ENCODE measurements at places on chromosomes 4 and X.
A peak's percentile ranks its signal among the peaks of the same experiment; 100 is the strongest.

DNA sequence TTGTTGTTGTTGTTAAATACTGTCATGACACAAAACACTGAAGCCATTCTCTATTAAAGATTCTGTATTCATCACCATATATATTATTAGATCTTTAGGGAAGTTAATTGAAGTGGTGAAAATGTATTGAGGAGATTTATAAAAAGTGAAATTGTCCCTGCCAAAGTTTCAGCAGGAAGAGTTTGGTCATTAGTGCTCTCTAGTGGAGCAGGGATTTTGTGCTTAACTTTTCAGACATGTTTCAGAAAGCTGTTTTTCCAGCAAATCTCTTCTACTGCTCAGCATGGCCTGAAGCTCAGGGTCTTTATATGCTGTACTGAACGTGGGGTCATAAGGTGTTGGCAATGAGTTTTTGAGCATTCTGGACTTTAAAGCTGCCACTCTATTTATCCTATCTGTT, 36.7 kb upstream of the CXXC4 start:
- DNase-seq, result no peak

DNA sequence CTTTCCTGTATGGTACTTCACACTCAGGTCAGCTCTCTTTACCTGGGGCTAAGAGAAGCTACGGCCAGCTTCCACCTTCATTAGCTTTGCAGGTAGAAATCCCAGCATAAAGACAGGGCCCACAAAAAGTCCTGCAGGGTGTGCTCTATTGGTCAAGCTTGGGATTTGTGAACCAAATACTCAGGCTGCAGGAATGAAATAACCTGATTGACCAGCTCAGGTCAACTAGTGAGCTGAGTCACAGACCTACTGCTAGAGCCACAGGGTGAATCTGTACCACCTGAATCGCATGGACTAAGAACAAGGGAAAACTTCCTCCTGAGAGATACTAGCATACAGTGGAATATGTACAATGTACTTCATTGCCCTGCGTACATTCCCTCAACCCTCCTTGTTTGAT, 172.2 kb downstream of the HHIP start:
- no peak for DNase-seq

DNA sequence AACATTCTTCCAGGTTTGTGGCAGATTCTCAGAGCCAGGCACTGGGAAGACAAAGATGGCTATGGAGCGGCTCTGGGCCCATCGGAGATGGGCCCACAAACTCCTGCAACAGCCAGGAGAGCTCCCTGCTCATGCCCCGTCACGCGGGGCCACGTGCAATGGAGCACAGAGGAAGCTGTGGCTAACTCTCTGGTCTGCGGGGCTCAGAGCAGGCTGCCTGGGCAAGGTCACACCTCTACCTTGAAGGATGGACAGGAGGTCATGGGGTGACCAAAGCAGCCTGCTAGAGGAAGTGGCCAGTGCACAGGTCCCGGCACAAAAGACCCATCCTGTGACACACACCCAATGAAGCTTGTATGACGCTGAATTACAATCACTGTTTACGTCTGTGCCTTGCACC, 45.2 kb downstream of the C4orf50 start:
- DNase-seq, result no peak

DNA sequence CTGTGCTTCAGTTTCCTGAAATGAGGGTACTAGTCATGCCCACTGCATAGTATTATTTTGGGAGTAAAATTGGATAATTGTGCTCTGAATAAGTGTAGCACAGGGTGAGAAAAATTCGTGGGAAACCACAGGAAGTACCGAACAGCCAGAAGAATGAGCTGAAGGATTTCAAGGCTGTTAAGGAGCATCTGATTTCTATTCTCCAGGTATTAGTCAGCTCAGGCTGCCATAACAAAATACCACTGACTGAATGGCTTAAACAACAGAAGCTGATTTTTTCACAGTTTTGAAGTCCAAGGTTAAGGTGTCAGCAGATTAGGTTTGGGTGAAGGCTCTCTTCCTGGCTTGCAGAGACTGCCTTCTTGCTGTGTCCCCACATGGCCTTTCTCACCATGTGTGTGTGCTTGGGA, 41.9 kb downstream of the WWC2 start:
- DNase-seq, result no peak

GRCh38 chrX:82134378-82134777, 932.5 kb downstream of the SH3BGRL start:
- DNase-seq, result no peak

DNA sequence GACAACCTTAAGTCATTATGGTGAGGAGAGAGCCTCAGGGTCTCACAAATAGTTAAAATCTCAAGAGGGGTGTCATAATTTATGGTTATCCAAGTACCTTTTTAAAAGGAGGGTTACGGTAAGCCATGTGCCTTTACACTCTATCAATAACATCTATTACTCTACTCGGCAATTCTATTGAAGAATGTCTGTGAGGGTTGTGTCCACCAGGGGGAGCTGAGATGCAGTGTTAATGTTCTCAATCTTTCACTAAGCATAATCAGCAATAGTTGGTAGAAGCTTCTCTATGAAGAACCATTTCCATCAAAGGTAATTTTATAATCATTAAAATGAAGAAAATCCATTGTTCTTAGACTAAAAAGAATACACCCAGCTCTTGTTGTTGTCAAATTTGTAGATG, 457.4 kb downstream of the CENPC start:
- peak; percentile 30 for DNase-seq

Data from NCI-H460 (cell line).